A673 (cell line): ENCODE measurements at places on chromosomes 7 and 10. TPM values are rescaled to one million over a fixed set of nuclear protein-coding genes. Genes with fewer than 3 reads are reported as not detected.

- no peak overlapping the region for H3K4me3 ChIP-seq
- H3K27ac ChIP-seq: no peak overlapping the region
- no peaks in the 10 kb centered on the region for H3K4me1 ChIP-seq
- no peaks in the 10 kb centered on the region for H3K36me3 ChIP-seq
- DNase-seq: peak; percentile 44
Measured at GRCh38 chr10:26157734-26158133, 58.8 kb upstream of the GAD2 start.

GRCh38 chr7:73438547-73439409 is 5.2 kb downstream of the FZD9 start:
- H3K4me3 ChIP-seq: no peak overlapping the region
- no peak for DNase-seq
- peaks cover 45% of the 10 kb centered on the region for H3K36me3 ChIP-seq
- no peak overlapping the region for H3K27ac ChIP-seq
- no peaks in the 10 kb centered on the region for H3K27me3 ChIP-seq

GRCh38 chr10:22958338-22958737 is 30.5 kb downstream of the ARMC3 start:
- no peaks in the 10 kb centered on the region for H3K4me1 ChIP-seq
- no peaks in the 10 kb centered on the region for H3K27me3 ChIP-seq
- H3K36me3 ChIP-seq: no peaks in the 10 kb centered on the region
- H3K4me3 ChIP-seq: no peak overlapping the region
- DNase-seq: no peak

DNA sequence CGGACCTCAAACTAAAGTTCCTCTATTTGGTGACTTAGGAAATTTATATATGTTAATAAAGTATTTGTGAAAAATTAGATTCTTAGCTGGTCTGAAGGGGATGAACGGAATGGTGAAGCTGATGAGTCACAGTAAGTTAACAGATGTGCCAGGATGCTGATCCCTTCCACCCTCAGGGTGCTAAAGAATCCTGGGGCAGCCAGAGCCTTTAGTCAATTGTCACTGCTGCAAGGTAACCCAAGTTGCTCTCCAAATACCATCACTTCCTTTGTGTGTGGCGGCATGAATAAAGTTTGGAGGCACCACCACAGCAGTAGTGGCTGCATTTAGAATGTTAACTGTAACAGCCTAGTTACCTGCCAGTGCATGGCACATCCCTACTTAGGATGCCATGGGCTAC is 222.6 kb upstream of the PPP1R3A start:
- no peaks in the 10 kb centered on the region for H3K4me1 ChIP-seq
- DNase-seq: no peak
- no peaks in the 10 kb centered on the region for H3K36me3 ChIP-seq
- H3K4me3 ChIP-seq: no peak overlapping the region

Gene GPR85
- 0.32 TPM in 1 of 2 replicates, not detected in the other for total RNA-seq

- H3K4me1 ChIP-seq: peaks cover 5% of the 10 kb centered on the region
- peak within 1 kb of the TSS; percentile 66 for H3K4me3 ChIP-seq
- no peaks in the 10 kb centered on the region for H3K36me3 ChIP-seq
- H3K27ac ChIP-seq: peak within 1 kb of the TSS; percentile 72
- DNase-seq: peak; percentile 68
- no peaks in the 10 kb centered on the region for H3K27me3 ChIP-seq
Measured at GRCh38 chr10:11742009-11742778, at the start of gene ECHDC3. Gene ECHDC3 (plus strand): TSS chr10:11742382. CDS start chr10:11742577, 195 bp downstream.

GRCh38 chr7:20151708-20152456 is 65.3 kb downstream of the MACC1 start:
- DNase-seq: no peak
- H3K27ac ChIP-seq: no peak overlapping the region
- no peaks in the 10 kb centered on the region for H3K4me1 ChIP-seq
- H3K27me3 ChIP-seq: peaks cover 5% of the 10 kb centered on the region
- no peak overlapping the region for H3K4me3 ChIP-seq

Gene CDHR3
- total RNA-seq: 13.9 and 17.7 TPM in 2 replicates

Gene FANK1
- total RNA-seq: 0.83 and 1.4 TPM in 2 replicates

DNA sequence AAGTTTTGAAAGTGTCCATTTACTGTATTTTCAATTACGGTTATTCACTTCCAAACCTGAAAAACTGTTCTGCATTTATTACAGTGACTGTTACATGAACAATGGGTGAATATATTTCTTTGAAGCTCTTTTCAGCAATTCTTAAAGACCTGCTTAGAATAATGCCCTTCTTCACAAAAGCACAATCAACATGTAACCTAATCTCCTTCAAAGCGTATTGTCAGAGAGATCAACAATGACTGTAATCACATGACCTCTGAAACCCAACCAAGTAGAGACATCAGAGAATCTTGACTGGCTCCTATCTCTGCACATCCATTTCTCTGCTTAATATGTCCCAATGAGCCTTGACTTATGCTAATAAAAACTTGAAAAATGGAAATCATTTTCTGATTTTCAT is 126.7 kb downstream of the NRCAM start:
- no peak overlapping the region for H3K4me3 ChIP-seq
- H3K4me1 ChIP-seq: peaks cover 39% of the 10 kb centered on the region
- DNase-seq: no peak

- H3K4me1 ChIP-seq: no peaks in the 10 kb centered on the region
- H3K27me3 ChIP-seq: no peaks in the 10 kb centered on the region
Measured at GRCh38 chr7:118845791-118846190, 621.3 kb downstream of the ANKRD7 start.

- no peak for DNase-seq
- no peak overlapping the region for H3K27ac ChIP-seq
Measured at GRCh38 chr10:69405221-69405620, 11.5 kb downstream of the TACR2 start.

Gene CALHM2
- total RNA-seq: 5.9 TPM in 2 replicates

Gene GRK5
- 54.7 and 58.2 TPM in 2 replicates for total RNA-seq

Gene TMEM130
- total RNA-seq: 0.31 TPM in 1 of 2 replicates, not detected in the other

DNA sequence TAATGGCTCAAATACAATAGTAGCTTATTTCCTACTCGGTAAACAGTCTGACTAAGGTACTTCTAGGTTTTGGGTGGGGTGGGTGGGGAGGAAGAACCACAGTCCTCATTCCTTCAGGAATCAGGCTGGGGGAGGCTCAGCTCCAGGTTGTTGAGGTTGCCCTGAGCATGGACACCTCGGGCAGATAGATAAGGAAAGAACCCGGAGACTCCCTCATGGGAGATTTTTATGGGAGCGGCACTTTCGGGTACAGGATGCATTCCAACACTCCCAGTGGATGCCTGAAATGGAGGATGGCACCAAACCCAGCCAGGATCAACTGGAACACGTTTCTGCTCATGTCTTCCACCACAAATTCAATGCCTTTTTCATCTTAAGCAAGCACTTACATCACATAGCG is 5.5 kb upstream of the GSDME start:
- no peaks in the 10 kb centered on the region for H3K36me3 ChIP-seq
- H3K27ac ChIP-seq: no peak overlapping the region
- no peak for DNase-seq
- H3K4me1 ChIP-seq: no peaks in the 10 kb centered on the region

Gene UCMA
- not detected in 2 replicates for total RNA-seq

DNA sequence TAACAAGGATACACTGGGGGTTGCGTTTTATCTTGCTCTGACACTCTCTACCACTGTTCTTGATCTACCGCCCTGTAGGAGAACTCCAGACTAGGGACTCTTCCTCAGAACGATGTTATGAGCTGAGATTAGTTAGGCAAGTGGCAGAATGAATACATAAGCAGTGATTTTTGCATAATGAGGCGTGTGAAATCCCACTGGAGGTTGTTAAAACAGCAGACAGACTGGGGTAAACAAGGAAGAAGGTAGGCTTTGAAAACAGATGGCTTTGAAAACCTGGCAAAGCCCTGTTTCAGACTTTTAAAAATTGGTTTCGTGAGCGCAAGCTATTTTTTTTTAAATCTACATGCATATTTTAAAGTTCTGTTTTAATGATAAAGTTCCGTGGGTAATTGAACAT is 785.2 kb downstream of the TYW1 start:
- no peak overlapping the region for H3K27ac ChIP-seq
- H3K4me3 ChIP-seq: no peak overlapping the region
- H3K27me3 ChIP-seq: no peaks in the 10 kb centered on the region
- no peaks in the 10 kb centered on the region for H3K36me3 ChIP-seq

- DNase-seq: no peak
- no peaks in the 10 kb centered on the region for H3K27me3 ChIP-seq
- H3K4me1 ChIP-seq: peaks cover 69% of the 10 kb centered on the region
Measured at GRCh38 chr10:11553773-11554381, 57.6 kb downstream of the USP6NL start.

- no peak for DNase-seq
- no peak overlapping the region for H3K27ac ChIP-seq
- no peak overlapping the region for H3K4me3 ChIP-seq
- no peaks in the 10 kb centered on the region for H3K36me3 ChIP-seq
- H3K27me3 ChIP-seq: no peaks in the 10 kb centered on the region
Measured at GRCh38 chr10:86162036-86162435, 204.6 kb downstream of the GRID1 start.

GRCh38 chr7:1210321-1210978 is 22.2 kb upstream of the UNCX start:
- no peaks in the 10 kb centered on the region for H3K36me3 ChIP-seq
- H3K4me3 ChIP-seq: no peak overlapping the region
- no peaks in the 10 kb centered on the region for H3K27me3 ChIP-seq
- H3K27ac ChIP-seq: no peak overlapping the region
- H3K4me1 ChIP-seq: peaks cover 9% of the 10 kb centered on the region
- peak; percentile 68 for DNase-seq

- H3K27ac ChIP-seq: no peak within 1 kb of the TSS
- no peaks in the 10 kb centered on the region for H3K36me3 ChIP-seq
- peak within 1 kb of the TSS; percentile 77 for H3K4me3 ChIP-seq
- DNase-seq: peak; percentile 67
Measured at GRCh38 chr7:128791121-128791971, at the start of gene CCDC136. Gene CCDC136 (plus strand): TSS chr7:128791968. CDS start chr7:128792412, 444 bp downstream.

DNA sequence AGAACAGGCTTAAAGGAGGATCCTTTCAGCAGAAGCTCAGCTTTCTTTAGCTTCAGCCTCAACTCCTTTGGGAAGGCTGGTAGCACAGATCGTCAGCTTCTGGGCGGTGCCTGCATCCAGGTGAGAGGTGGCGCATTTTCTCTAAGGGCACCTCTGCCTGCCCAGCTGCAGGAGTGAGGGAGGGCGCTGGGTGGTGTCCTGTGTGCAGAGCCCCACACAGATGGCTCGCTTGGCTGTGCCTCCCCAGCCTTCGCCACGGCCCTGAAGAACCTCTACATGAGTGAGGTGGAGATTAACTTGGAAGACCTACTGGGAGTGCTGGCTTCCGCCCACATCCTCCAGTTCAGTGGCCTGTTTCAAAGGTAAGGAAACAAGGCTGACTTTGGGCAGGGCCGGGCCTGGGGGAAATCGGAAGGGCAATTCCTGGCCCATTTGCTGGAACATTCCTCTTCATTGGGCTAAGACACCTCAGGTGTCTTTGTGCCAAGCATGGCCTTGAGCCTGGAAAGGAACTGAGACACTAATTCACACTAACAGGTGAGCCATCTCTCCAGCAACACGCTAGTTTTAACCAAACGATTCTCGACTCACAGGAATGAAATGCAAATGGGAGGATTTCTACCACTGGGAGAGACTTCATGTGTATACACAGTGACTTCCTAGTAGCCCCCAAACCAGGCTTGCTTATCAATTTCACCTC is 19.9 kb downstream of the BTBD16 start:
- H3K27me3 ChIP-seq: no peaks in the 10 kb centered on the region
- peaks cover 6% of the 10 kb centered on the region for H3K4me1 ChIP-seq
- H3K27ac ChIP-seq: no peak overlapping the region
- H3K36me3 ChIP-seq: no peaks in the 10 kb centered on the region

DNA sequence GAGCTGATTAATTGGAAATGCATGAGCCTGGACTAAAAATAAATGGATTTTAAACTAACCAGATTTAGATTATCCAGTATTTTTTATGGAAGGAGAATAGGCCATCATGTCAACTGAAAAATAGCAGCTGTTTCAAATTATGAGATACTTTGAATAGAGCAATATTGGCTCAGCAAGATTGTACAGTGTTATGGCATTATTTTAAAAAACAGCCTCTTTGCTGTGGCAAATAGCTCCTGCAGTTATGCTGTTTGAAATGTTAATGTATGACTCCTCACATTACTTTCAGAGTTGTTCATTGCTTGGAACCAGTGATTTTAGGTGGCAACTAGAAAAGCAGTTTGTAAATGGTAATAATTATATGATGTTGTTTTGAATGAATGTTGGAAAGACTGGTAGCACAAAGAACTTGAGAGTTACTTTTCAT is 244.5 kb downstream of the KIAA1217 start:
- peak overlapping the region; percentile 79 for H3K27ac ChIP-seq
- H3K4me1 ChIP-seq: peaks cover 92% of the 10 kb centered on the region
- DNase-seq: no peak

- no peak for DNase-seq
- H3K27me3 ChIP-seq: no peaks in the 10 kb centered on the region
- no peak overlapping the region for H3K4me3 ChIP-seq
- no peaks in the 10 kb centered on the region for H3K36me3 ChIP-seq
- peak overlapping the region; percentile 78 for H3K27ac ChIP-seq
Measured at GRCh38 chr7:117962366-117962994, 89.2 kb upstream of the CTTNBP2 start.

DNA sequence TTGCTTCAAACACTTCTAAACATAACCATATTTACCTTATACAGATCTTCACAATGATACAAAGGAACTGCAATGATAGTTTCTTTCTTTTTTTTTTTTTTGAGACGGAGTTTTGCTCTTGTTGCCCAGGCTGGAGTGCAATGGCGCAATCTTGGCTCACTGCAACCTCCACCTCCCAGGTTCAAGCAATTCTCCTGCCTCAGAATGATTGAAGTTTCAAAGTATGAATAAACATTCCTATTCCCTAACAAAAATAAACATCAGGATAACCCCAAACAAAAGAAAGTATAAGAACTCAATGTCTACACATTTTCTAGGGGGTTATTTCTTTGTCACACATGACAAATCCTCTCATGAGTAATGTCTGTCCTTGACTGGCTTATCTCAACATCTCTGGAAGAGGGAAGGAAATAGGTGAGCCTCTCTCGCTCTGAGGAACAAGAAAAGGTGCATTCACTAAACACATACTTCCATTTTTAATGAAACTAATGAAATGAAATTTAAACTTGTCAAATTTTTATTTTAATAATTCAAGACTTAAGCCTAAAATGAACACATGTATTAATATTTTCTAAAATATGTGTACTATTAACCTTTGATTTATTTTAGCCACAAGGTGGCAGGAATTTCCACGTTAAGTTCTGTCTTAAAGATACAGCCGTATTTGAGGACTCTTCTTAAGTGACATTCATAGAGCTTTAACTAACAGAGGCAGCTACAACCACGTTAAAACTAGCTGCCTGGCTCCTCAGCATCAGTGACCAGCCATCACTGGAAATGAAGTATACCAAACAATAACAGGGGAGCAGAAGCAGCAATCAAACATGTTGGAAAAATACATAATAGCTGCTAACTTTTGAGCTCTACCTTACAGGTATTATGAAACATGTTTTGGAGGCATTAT is 58.3 kb downstream of the MALSU1 start:
- H3K4me1 ChIP-seq: peaks cover 4% of the 10 kb centered on the region
- no peak overlapping the region for H3K27ac ChIP-seq
- peak; percentile 54 for DNase-seq
- H3K4me3 ChIP-seq: no peak overlapping the region
- H3K36me3 ChIP-seq: peaks cover 4% of the 10 kb centered on the region

GRCh38 chr10:22550732-22551131 is 163.6 kb downstream of the PIP4K2A start:
- H3K27me3 ChIP-seq: no peaks in the 10 kb centered on the region
- H3K36me3 ChIP-seq: no peaks in the 10 kb centered on the region
- H3K27ac ChIP-seq: no peak overlapping the region
- H3K4me3 ChIP-seq: no peak overlapping the region
- H3K4me1 ChIP-seq: no peaks in the 10 kb centered on the region
